ENCODE measurements at places on chromosomes 13 and 19.

GRCh38 chr13:100658363-100658762 is 16.2 kb downstream of the TMTC4 start:
- DNase-seq, result no peak

GRCh38 chr13:51122868-51123566 is 11.9 kb upstream of the C13orf42 start:
- no peak for DNase-seq

- DNase-seq, result no peak
Observed at GRCh38 chr19:30788105-30788765, 416.1 kb downstream of the ZNF536 start.

DNA sequence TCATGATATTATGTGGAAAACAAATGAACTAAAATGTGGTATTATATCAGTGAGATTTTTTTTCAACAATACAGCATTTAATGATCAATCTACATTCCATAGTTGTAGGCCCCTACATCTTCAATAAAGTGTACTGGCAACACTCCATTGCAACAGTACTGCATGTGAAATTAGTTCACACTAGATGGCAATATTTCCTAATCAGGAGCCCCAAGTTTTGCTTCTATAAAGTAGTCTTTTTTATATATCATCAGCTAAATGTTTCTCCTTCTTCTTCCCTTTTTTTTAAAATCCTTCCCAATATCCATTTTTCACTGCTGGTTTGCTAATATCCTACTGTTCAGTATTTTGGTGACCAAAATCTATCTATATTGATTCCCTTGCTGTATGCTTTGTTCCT is 528.3 kb upstream of the ATXN8OS start:
- DNase-seq, result peak; percentile 27

- no peak for DNase-seq
Observed at GRCh38 chr13:50236898-50237318, 221.7 kb downstream of the KCNRG start.

GRCh38 chr13:62502588-62502987 is 1086.9 kb upstream of the PCDH20 start:
- DNase-seq, result no peak

GRCh38 chr19:57263244-57263741 is 17.0 kb upstream of the ZNF460 start:
- DNase-seq, result no peak

- DNase-seq, result peak; percentile 73
Observed at GRCh38 chr13:110593430-110594130, 21.8 kb upstream of the NAXD start.

GRCh38 chr13:28052945-28053344 is 47.4 kb downstream of the FLT3 start:
- DNase-seq, result peak; percentile 53

GRCh38 chr13:100533588-100534041 is 55.0 kb downstream of the GGACT start:
- DNase-seq, result no peak

DNA sequence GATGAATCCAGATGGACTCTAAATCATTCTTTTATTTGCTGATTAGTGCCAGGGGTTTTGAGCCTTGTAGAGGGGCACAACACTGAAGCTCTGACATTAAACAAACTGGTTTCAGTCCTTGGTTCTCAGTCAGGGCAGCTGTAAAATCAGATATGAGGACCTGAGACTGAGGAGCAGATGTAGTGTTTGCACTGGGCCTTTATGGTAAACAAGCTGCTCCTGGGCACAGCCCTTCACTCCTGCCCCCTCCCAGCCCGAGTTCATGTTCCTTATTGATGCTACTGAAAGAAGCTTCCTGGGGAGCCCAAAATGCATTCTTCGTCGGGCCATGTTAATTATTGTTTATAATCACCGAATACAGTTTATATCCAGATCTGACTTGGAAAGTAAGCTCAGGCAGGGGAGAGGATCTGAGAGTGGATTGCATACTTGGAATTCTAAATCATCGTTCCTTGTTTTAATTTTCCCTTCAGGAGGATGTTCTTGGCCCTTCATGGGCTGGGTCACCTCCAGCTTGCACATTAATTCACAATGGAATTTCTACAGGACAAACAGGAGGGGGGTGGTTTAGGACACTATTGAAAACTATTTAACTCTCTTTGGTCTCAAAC is 213.5 kb downstream of the FGF9 start:
- DNase-seq, result no peak
